ENCODE measurements at places on chromosomes 12 and 14.

- DNase-seq = no peak
Observed at GRCh38 chr12:53235742-53236442, 3.9 kb upstream of the RARG start.

DNA sequence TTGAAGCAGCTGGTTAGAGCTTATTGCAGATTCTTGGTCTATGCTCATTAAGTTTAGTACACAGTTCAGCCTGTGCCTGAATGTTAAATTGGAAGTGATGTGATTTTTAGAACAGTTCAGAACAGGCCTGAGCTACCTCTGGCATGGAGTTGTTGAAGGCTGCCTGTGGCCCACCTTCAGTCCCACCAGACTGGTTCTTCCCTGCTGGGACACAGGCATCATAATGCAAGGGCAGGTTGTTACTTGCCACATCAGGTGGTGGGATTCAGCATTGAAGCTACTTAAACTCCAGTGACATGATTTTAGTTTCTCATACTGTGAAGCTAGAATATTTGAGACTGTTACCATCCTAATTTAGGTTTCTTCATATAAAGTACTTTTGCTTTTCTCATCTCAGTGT is 49.4 kb downstream of the PROX2 start:
- DNase-seq = no peak

- peak; percentile 31 for DNase-seq
Observed at GRCh38 chr12:112524676-112525425, 106.1 kb downstream of the PTPN11 start.

GRCh38 chr14:68626386-68626785 is 166.5 kb downstream of the ZFP36L1 start:
- no peak for DNase-seq

GRCh38 chr12:47021298-47021697 is 58.1 kb upstream of the PCED1B start:
- DNase-seq = peak; percentile 95

GRCh38 chr12:11578461-11578993 is 70.9 kb upstream of the ETV6 start:
- no peak for DNase-seq

GRCh38 chr12:57617942-57618341 is 6.7 kb downstream of the ARHGEF25 start:
- DNase-seq = no peak

DNA sequence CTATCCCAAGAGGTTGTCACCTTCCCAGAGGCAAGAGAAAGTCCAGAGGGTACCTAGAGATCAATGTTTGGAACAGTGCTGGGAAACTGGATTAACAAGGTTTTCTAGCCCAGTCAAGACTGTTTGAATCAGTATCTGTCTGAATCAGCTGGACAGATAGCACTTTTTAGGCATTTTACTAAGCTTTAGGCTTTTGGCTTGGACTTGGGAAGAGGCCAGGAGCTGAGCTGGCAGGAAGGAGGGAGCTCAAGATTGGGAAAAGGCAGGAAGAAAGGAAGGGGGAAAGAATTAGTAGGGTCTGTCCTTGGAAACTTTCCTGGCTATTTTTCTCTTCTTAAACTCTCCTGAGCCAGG is 8.3 kb downstream of the IKZF4 start:
- peak; percentile 75 for DNase-seq

DNA sequence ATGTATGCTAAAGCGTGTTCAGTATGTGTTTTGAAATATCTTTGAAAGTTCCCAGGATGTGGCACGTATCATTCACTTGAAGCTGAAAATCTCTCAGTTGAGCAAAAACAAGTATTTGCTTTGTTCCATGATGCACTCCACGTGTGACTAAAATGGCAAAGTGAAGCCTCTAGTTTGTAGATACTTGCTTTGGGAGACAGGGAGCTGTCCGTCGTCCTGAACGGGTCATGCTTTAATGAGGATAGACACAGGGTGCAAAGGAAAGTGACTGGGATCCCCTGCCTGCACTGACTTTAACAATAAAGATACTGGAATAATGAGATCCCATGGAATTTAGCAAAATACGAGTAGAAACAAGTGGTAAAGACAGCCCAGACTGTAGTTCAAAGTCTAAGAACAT is 991.4 kb downstream of the NRXN3 start:
- DNase-seq = peak; percentile 14

GRCh38 chr12:60072911-60073310 is 477.1 kb downstream of the SLC16A7 start:
- peak; percentile 0 for DNase-seq

GRCh38 chr14:59961518-59962062 is 41.6 kb downstream of the LRRC9 start:
- DNase-seq = no peak

DNA sequence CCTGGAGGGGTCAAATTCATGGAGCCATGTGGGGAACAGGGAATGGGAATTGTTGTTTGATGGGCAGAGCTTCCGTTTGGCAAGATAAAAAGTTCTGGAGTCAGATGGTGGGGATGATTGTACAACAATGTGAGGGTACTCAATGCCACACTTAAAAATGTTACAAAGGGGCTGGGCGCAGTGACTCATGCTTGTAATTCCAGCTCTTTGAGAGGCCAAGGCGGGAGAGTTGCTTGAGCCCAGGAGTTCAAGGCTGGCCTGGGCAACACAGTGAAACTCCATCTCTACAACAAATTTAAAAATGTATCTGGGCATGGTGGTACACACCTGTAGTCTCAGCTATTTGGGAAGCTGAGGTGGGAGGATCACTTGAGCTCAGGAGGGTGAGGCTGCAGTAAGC is 66.0 kb upstream of the DIO3 start:
- DNase-seq = no peak

- peak; percentile 66 for DNase-seq
Observed at GRCh38 chr14:24036169-24036962, 15.4 kb upstream of the CARMIL3 start.

GRCh38 chr14:100640471-100641273 is 53.5 kb upstream of the BEGAIN start:
- DNase-seq = no peak

- no peak for DNase-seq
Observed at GRCh38 chr14:48925184-48925583, 661.0 kb downstream of the RPS29 start.

DNA sequence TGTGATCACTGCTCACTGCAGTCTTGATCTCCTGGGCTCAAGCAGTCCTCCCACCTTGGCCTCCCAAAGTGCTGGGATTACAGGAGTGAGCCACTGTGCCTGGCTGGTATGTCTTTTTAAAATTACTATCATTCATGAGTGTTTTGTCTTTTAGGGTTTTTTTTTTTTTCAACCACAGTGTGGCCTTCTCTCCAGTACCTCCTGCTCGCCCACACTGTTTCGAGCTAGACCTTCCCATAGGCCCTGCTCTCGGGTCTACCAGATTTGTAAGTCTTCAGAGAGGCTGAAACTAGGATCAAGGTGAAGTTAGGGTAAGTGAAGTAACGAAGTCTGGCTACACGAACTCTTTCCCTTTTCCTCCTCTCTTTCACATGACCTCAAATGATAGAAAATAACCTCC is 1.5 kb downstream of the BIN2 start:
- no peak for DNase-seq

DNA sequence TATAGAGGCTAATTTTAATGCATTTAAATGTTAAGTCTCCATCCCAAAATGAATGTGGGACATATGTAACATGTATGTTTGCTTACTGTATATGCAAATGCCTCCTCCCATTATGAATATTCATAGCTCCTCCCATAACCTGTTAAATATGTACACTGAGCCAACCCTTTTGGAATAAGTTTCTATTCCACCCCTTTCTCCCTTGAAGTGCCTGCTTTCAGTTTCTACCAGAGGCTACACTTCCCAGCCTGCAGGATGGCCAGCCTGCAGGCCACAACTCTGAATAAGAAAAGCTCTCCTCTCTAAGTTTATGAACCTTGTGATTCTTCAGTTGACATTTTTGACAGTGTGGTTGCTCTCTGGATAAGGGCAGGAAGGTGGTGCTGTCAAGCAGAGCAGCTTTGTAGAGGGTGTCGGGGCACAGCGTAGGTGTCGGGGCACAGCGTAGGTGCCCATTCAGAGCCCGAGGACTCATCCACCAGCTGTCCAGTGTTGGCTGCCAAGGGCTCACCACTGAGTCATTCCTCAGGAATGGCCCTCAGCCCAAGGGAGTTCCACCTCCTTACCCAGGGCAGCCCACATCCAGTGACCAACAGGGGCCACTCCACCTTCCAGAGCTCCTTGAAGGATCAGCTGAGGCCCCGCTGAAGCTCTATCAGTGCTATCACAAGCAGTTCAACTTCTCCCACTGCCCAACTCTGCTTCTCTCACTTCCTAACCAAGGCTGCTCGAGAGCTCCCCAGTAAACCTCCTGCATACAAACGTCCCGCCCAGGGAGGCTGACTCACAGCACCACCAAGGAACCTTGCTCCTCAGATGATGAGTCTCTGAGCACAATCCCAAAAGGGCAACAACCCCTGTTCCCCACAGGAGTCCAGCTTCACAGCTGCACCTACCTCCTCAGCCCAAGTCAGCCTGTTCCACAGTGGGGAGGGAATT is 31.4 kb downstream of the VWF start:
- DNase-seq = peak; percentile 93

DNA sequence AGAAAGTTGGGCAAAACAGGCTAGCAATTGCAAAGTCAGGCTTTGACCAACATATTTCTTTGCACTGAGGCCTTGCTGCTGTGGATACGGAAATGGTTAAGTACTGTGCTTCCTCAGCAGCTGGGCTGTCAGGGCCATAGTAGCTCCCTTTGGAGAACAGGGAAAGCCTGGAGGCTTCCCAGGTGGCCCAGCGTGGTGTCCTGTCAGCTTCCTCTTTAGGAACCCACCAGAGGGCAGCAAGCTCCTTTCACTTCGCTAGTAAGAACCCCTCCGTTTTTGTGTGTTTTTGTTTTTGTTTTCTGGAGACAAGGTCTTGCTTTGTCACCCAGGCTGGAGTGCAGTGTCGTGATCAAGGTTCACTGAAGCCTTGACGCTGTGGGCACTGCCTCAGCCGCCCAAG is 1.7 kb upstream of the CFAP251 start:
- DNase-seq = peak; percentile 47

DNA sequence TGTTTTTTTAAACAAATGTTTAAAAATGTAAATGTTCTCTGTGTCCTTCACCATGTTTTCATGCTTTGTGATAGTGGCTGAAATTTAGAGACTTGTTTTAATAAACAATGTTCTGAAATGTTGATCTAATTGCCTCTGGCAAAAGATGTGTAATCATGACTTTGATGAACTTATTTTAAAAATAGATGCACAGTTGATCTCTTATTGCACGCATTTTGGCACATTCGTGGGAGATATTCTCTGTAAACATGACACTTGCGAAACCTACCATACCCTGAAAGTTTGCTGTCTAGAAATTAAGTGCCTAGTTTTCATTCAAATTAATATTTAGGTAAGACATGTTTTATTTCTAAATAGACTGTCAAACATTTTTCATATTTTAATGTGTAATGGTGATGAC is 119.7 kb upstream of the DNM1L start:
- DNase-seq = no peak

DNA sequence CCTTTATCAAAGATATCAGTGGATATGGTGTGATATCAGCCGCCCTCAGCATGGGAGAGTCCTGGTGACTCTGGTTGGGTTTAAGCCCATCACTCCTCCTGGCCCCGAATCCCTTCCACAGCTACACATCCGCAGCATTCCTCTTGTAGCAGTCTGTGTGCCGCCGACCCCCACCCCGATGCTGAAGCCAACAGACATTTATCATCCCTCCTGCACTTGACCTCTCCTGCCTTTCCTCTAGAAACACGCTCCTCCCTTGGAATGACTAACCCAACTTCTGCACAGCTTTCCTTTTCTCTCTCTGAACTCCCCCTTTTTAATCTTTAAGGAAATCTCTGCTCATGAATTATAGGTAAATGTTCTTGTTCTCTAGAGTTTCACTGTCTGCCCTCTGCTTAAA is 250.9 kb upstream of the FOXN3 start:
- DNase-seq = no peak

DNA sequence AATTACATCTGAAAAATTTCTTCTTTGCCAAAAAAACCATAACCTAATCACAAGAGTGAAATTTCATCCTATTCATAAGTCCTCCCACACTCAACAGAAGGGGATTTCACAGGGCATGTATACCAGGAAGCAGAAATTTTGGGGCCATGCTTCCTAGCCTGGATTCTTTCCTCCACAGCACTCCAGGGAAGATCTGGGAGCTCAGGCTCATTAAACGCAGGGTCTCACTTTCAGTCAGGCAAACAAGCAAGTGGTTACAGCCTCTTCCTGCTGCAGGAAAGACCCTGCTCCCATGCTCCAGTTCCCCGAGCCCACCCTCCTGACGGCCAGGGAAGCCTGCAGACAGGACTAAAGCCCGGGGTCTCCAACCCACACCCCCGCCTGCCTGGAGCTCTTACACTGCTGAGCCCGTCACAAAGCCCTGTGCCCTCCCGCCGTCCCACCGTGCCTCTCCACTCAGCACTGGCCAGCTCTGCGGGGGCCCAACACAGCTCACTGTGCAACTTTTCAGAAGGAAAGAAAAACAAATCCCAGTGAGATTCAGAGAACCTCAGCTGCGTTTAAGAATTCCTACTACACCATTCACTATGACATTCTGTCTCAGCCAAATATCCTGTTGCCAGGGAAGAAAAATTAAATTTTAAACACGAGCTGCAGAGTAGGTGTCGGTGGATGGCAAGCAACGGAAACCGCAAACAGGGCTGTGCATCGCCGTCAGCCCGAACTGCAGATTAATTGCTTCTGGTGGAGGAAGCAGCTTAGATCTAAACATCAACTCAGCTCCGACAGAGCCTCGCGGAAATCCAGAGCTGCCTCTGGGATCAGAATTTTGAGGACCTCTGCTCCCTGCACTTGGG is 106.7 kb upstream of the SFSWAP start:
- no peak for DNase-seq

Data from cardiac fibroblast (primary cell).